CD8-positive, alpha-beta memory T cell (primary cell): ENCODE measurements at places on chromosomes 5 and 9.

- no peak for DNase-seq
Measured at GRCh38 chr9:9045572-9045971, 1246.0 kb upstream of the DMAC1 start.

GRCh38 chr9:81150016-81150625, 539.2 kb downstream of the TLE1 start:
- no peak for DNase-seq

- DNase-seq = no peak
Measured at GRCh38 chr5:53083927-53084326, 25.6 kb downstream of the MOCS2 start.

DNA sequence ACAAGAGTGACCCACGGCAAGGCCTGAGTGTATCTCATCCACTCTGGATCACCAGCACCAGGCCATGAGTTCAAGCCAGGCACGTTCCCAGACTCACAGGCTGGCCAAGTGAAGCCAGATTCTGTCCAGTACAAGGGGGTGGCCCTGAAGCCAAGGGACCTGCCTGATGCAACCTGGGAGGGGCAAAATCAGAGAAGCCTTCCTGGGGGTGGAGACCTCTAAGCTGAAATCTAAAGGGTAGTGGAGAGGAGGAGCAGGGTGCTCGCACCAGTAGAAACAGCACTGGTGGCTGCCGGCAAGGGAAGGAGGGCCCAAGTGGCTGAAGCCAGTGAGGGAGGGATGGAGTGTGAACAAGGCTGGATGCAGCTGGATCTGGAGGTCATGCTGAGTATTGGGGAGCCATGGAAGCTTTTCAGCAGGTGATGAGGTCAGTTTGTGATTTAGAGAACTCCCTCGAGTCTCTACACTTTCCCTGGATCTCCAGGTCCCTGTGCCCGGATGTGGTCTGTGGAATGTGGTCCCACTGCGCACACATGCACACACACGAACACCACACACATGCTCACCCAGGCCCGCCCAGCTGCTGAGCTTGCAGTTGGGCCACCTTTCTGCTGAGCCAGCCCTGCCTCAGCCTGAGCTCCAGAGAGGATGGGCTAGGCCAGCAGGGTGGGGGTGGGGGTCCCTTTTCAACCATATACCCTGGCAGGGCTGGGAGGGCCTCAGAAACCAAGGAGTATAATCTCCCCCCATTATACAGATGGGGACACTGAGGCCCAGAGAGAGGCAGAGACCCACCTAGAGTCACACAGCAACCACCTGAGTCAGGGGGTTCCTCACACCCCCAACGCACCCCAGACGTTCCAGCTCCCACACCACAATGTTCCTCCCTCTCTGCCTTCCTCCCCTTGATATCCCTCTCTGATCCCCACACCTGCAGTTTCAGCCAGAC, 1.6 kb downstream of the PIP5KL1 start:
- no peak for DNase-seq

- DNase-seq = no peak
Measured at GRCh38 chr5:16957304-16958196, 21.5 kb upstream of the MYO10 start.

DNA sequence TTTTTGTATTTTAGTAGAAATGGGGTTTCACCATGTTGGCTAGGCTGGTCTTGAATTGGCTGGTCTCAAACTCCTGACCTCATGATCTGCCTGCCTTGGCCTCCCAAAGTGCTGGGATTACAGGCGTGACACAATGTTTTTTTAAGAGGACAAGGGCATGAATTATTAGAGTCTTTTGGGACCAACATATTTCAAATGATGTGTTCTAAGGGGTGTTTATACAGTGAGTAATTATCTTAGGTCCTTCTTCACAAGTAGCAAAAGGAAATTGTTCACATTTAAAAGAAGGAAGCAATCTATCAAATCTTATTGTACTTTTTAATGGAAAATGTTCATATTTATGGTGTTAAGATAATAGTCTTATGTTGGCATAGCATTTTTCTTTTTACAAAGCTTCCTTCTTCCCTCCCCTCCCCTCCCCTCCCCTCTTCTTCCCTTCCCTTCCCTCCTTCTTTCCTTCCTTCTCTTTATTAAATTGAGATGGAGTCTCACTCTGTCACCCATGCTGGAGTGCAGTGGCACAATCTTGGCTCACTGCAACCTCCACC, 6.7 kb downstream of the GNG10 start:
- DNase-seq = no peak

DNA sequence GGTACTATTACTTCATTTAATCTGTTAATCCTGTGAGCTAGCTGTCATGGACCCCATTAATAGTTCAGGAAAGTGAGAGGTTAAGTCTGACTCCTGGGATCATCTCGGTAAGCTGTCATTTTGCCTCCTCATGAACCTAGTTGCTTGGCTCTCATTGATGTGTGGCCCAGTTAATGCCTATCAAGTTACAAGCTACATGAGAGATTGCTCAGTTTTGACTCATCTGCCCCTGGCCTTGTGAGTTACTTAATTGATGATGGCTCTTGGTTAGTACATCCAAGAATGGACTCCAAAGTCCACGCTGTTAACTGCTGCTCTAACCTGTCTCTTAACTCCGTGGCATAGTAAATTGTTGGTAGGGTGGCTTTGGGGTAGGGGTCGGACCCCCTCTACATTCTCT, 23.9 kb downstream of the LARP1 start:
- DNase-seq = no peak

GRCh38 chr9:1456301-1457024, 406.3 kb downstream of the DMRT2 start:
- DNase-seq = no peak

DNA sequence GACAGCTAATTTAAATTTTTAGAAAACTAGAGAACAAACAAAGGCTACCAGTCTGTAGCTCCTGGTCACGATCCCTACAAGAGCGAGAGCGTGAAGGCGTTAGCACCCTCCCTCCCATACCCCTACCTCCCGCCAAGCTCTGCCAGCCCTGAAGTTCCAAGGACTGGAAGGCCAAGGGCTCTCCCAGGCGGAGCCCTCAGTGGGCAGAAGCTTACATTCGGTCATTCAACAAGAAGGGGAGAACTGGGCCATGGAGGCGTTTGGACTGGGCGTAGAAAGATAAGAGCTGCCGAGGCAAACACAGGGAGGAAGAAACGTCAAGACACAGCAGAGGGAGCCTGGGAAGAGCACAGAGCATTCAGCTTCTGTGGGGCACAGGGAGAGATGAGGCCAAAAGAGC, 3.0 kb downstream of the MXD3 start:
- DNase-seq = no peak

- no peak for DNase-seq
Measured at GRCh38 chr9:38434365-38434764, 10.1 kb upstream of the IGFBPL1 start.

DNA sequence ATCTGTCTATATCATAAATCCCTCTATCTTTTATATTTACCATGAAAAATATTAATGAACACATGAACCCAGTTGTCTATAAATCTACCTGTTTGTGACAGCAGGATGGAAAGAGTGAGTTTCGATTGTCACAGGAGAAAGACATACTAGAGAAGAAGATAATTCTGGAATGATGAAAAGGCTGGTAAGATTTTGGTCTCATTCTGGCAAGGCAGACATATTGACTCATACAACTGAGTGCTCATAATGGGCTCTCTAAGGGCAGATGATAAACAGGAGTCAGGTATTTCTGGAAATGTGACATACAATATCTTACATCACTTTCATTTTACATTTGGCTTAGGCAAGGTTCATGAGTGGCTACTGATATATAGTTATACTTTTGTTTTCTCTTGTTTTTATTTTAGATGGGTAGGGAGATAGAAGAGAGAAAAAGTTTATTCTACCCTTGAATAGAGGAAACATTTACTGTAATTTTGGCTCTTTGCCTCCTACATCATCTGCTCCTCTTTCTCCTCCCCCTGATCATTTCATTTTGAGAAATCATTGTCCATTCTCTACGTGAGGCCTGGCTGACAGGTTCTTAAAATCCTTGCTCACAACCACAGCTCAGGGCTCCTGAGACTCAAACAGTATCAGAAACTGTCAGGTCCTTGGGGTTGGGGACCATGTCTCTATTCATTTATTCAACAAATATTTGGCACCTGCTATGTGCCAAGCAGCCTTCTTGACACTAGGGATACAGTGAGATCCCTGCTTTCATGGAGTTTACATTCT, 14.4 kb downstream of the ELOVL7 start:
- no peak for DNase-seq

- no peak for DNase-seq
Measured at GRCh38 chr9:116168231-116168630, 14.6 kb downstream of the PAPPA start.

DNA sequence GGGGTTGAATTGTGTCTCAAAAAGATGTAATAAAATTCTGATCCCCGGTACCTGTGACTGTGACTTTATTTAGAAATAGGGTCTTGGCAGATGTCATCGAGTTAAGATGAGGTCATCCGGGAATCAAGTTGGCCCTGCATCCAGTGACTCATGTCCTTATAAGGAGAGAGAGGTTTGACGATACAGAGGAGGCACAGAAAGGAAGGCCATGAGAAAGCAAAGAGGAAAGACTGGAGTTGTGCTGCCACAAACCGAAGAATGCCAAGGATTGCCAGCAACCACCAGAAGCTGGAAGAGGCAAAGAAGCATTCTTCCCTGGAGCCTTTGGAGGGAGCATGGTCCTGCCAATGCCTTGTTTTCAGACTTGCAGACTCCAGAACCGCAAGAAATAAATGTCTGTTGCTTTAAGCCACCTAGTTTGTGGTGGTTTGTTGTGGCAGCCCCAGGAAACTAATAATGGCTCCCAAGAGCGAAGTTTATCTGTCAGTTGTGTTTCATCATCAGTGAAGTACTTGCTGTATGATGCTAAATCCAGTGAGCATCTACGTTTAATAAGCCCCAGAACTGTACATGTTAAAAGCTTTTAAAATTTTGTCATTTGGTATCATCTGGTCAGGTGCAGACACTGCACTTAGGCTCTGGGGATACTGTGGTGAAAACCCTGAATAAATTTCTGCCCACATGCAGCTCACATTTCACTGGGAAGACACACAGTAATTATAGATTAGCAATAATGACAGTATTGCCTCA, 114.8 kb downstream of the TLE4 start:
- no peak for DNase-seq

DNA sequence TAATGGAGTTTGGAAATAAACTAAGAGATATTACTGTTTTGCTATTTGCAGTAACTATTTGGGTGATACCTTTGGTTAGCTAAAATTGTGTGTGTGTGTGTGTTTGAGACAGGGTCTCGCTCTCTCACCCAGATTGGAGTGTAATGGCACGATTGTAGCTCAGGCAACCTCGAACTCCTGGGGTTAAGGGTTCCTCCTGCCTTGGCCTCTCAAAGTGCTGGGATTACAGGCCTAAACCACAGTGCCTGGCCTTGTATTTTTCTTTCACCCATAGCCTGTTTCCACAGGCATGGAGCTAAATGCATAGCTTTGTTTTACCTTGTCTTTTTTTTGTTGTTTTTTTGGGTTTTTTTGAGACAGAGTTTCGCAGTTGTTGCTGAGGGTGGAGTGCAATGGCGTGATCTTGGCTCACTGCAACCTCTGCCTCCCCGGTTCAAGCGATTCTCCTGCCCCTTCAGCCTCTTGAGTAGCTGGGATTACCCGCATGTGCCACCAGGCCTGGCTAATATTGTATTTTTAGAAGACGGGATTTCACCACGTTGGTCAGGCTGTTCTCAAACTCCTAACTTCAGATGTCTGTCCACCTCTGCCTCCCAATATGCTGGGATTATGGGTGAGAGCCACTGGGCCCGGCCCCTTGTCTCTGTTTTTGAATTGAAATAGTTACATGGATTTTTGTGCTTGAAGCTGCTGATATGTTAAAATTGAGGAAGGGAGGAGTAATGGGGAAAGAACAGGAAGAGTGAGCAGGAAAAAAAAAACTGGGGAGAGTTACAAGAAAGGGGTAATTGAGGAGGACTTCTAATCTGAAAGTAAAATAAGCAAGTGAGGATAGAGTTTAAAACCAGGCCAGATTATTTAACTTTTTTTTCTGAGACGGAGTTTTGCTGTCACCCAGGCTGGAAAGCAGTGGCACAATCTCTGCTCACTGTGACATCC, 5.7 kb downstream of the GPBP1 start:
- no peak for DNase-seq

DNA sequence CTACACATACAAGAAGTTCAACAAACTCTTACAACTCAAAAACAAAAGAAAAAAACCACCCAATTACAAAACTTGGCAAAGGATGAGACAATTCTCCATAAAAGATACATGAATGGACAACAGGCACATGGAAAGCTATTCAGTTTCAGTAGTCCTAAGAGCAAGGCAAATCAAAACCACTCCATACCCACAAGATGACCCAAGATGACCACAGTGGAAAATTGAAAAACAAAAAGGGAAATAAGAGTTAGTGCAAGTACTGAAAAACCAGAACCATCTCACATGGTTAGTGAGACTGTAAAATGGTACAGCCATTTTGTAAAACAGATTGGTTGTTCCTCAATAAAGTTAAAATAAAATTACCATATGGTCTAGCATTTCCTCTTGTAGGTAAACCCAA, 287.1 kb upstream of the CDH9 start:
- no peak for DNase-seq
